ENCODE measurements at places on chromosomes 12 and 14.
A peak's percentile ranks its signal among the peaks of the same experiment; 100 is the strongest.

DNA sequence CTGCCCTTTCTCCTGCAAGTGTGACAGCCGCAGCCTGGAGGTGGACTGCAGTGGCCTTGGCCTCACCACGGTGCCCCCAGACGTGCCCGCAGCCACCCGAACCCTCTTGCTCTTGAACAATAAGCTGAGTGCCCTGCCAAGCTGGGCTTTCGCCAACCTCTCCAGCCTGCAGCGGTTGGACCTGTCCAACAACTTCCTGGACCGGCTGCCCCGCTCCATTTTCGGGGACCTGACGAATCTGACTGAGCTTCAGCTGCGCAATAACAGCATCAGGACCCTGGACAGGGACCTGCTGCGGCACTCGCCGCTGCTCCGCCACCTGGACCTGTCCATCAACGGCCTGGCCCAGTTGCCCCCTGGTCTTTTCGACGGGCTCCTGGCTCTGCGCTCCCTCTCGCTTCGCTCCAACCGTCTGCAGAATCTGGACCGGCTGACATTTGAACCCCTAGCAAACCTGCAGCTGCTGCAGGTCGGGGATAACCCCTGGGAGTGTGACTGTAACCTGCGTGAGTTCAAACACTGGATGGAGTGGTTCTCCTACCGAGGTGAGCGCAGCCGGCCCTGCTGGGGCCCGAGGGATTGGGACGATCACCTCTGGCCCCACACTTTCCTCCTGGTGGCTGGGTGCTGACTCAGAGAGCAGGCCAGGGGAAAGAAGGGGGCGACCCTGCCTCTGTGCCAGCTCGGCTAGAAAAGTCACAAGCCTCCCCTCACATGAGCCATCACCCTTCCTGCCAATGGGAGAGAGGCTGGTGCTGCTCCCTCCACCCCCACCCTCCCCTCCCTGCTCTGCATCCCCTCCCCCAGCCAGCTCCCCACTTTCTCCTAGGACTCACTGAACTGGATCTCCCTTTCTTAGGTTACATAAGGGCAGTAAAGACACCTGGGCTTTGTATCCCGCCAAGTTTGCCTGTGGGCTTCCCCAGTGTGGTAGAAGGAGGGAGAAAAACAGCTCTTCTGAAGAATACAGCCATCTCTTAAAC lies 10.9 kb downstream of the LRTM2 start:
- peak; percentile 65 for DNase-seq

DNA sequence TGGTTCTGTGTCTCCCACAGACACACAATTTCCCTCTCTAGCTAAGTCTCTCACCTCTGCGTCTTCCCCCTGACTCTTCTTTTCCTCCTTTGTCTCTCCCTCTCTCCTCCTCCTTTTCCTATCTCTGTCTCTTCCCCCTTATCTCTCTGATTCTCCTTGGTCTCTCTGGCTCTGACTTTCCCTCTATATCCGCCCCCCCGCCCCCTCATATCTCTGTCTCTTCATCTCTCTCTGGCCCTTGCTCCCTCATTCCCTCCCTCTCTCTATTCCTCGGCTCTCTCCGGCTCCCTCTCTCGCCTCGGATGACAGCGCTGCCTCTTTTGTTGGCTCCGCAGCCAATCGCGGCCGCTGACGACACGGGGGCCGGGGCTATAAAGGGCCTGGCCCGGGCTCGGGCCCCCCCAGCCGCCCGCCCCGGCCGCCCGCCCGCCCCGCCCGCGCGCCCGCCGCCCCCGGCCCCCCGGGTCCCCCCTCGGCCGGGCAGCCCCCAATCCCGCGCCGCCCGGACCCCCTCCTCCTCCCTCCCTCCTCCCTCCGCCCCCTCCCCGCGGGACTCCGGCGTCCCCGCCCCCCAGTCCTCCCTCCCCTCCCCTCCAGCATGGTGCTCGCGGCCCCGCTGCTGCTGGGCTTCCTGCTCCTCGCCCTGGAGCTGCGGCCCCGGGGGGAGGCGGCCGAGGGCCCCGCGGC lies at the start of gene GDF11:
Gene GDF11, plus strand, starts transcription at position 404 of the 687 bp plus-strand sequence. Its CDS starts 195 bp downstream, at position 599.
- peak; percentile 91 for DNase-seq

GRCh38 chr14:61145034-61145902 lies 135.9 kb downstream of the TMEM30B start:
- peak; percentile 70 for DNase-seq

- DNase-seq, result no peak
These were observed 23.8 kb downstream of the MMP17 start for GRCh38 chr12:131851741-131852550.

GRCh38 chr14:89486505-89486904 lies 69.5 kb upstream of the FOXN3 start:
- no peak for DNase-seq

GRCh38 chr12:99261256-99261655 lies 386.3 kb upstream of the GARIN6 start:
- no peak for DNase-seq

GRCh38 chr12:95548539-95549391 lies 2.5 kb downstream of the USP44 start:
- DNase-seq, result peak; percentile 43

DNA sequence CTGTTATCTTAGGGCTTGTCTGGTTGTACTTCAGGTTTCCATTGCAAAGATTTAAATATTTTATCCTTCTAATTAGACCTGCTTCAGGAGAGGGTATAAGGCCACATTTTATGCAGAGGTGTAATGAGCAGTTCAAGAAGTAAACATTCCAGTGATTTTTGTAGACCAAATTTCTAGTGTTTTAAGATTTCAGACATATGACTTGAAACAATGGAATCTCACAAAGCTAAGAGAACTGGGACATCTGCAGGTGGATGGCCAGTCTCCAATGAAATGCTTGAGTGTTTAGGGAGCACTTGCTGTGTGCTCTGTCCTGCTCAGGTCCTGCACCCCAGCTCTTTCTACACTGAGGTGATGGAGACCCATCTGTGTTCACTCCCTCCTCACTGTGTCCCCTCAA lies 7.9 kb downstream of the C14orf132 start:
- no peak for DNase-seq

DNA sequence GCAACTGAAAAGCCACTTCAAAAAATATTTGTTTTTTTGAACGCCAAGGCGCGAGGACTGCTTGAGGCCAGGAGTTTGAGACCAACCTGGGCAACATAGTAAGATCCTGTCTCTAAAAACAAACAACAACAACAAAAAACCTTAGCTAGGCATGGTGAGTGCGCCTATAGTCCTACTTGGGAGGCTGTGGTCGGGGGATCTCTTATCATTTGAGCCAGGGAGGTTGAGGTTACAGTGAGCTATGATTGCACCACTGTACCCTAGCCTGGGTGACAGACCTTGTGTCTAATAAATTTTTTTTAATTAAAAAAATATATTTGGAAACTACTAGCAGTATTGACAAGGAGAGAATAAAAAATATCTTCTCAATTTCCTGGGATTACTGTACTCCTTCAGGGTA lies 113.1 kb downstream of the TRAFD1 start:
- DNase-seq, result no peak

- DNase-seq, result no peak
These were observed 12.7 kb upstream of the TBX3 start for GRCh38 chr12:114696443-114697242.

DNA sequence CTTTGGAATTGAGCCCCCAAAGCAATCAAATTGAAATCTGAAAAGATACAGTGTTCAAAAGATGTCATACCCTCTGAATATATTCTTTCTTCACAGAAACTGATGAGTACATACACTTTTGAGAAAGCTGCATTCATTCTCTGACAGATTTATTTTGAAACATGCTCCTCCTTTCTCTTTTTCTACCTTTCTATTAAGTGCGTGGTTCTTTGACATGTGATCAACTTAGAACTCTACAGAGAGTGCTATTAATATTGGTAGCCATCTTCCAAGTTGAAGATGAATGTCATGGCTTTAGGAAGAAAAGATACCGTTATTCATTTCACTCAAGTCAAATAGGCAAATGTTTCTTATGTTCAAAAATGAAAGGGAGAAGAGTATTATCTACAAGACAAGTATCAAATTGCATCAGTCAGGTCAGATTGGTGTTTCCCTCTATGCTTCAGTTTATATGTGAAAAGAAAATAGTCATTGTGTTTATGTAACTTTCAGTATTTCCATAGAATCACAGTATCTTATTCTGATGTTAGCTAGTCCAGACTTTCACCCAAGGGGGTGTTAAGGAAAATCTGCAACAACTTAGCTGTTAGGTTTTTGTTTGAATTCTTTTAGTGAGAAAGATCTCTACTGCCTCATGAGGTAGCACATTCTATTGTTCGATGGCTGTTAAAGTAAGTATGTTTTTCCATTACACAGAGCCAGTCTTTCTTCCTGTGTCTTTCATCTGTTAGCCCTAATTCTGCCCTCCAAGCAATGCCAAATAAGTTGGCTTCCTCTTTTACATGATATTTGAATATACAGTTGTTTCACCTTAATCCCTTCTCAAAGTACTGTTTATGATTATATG lies 55.4 kb upstream of the GARIN2 start:
- no peak for DNase-seq

DNA sequence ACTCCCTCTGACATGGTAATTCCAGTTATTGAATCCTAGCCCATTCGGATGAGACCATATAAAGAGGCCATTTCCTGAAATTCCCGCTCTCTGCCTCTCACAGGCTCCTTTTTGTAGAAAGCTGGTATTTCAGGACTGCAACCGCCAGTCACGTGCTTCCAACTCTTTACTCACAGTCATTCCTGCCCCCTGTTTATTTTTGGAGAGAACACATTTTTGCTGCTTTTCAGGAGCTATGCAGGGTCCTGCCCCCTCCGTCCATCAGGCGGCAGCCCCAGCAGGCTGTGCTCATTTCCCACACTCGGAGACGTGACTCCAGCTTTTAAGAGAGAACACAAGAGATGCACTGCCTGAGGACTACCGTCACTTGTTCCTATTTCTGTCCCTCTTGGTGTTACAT lies 26.8 kb downstream of the IFT43 start:
- DNase-seq, result peak; percentile 60

GRCh38 chr12:58413794-58414193 lies 472.4 kb downstream of the ATP23 start:
- no peak for DNase-seq

GRCh38 chr14:102751088-102751487 lies 26.2 kb upstream of the TRAF3 start:
- DNase-seq, result peak; percentile 21

Measured in left hindlimb (tissue), 1 donor.